Glutamatergic neuron (in vitro differentiated cells): ENCODE measurements at places on chromosomes 6 and 20. TPM values are rescaled to one million over a fixed set of nuclear protein-coding genes. Genes with fewer than 3 reads are reported as not detected.

GRCh38 chr20:35451295-35451694 is 4.1 kb upstream of the CEP250 start:
- DNase-seq: no peak
- no peak overlapping the region for H3K4me3 ChIP-seq
- peaks cover 2% of the 10 kb centered on the region for H3K27me3 ChIP-seq
- no peaks in the 10 kb centered on the region for H3K36me3 ChIP-seq
- H3K4me1 ChIP-seq: peaks cover 5% of the 10 kb centered on the region
- no peak overlapping the region for H3K27ac ChIP-seq

Gene GJA1
- total RNA-seq: 19.4 TPM

Gene GINM1
- 11.2 TPM for total RNA-seq

GRCh38 chr6:129662406-129662766 is 47.6 kb downstream of the ARHGAP18 start:
- H3K36me3 ChIP-seq: no peaks in the 10 kb centered on the region
- peaks cover 5% of the 10 kb centered on the region for H3K4me1 ChIP-seq
- no peak for DNase-seq
- no peak overlapping the region for H3K27ac ChIP-seq
- no peak overlapping the region for H3K4me3 ChIP-seq
- H3K27me3 ChIP-seq: no peaks in the 10 kb centered on the region

GRCh38 chr20:37458761-37459160 is 62.3 kb upstream of the NNAT start:
- DNase-seq: no peak
- no peak overlapping the region for H3K4me3 ChIP-seq
- H3K27ac ChIP-seq: no peak overlapping the region

Gene BPI
- not detected for total RNA-seq

GRCh38 chr20:16476032-16476431 is 97.2 kb downstream of the KIF16B start:
- no peak overlapping the region for H3K27ac ChIP-seq
- peaks cover 6% of the 10 kb centered on the region for H3K4me1 ChIP-seq
- no peaks in the 10 kb centered on the region for H3K36me3 ChIP-seq
- no peaks in the 10 kb centered on the region for H3K27me3 ChIP-seq

DNA sequence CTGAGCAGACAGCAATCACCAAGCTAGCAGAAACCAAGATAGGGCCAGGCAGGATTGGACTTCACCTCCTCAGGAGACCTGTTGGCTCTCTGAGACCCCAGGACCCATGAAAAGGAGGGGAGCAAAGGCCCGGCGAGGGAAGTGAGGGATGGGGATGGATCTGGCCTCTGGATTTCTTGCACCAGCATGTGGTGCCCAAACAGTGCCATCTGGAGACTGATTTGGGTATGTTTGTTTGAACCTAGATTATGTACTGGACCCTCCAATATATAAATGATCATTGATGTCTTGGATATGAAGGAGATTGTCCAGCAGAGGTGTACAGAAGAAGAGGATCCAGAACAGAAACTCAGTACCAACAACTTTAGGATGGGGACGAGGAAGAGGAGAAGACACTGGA is 83.4 kb upstream of the LY86 start:
- no peaks in the 10 kb centered on the region for H3K4me1 ChIP-seq
- no peak for DNase-seq
- no peaks in the 10 kb centered on the region for H3K36me3 ChIP-seq
- no peak overlapping the region for H3K4me3 ChIP-seq
